ENCODE measurements at places on chromosomes 4 and X.

- no peak for DNase-seq
Observed at GRCh38 chr4:107366016-107366735, 330.1 kb upstream of the DKK2 start.

DNA sequence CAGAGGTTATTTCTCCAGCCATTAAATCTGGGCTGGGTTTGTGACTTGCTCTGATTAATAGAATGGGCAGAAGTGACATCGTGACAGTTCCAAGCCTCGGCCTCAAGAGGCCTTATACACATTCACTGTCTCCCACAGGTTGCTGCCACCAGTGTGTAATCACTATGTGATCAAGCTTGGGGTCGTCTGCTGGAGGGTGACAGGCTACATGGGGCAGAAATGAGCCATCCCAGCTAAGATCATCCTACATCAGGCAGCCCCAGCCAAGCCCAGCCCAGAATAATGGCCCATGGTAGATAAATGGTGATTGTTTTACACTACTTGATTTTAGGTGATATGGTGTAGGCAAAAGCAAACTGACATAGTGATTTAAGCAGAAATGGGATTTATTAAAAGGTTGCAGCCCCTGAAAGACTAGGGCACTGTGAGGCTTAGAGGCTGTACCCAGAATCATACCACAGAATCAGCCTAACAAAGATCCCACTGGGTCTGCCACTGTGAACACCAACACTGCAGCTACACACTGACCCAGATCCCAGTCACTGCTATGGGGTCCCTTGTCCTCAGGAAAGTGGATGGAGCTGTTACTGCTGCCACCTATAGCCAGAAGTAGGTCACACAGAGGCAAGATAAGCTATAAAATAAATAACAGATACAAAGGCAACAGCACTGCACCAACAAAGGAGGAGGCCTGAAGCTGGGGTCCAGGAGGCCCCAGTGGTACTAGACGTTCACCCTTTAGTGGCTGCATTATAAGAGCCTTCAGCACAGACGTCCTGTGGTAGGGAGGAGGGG, 159.6 kb upstream of the RBPJ start:
- DNase-seq = no peak

DNA sequence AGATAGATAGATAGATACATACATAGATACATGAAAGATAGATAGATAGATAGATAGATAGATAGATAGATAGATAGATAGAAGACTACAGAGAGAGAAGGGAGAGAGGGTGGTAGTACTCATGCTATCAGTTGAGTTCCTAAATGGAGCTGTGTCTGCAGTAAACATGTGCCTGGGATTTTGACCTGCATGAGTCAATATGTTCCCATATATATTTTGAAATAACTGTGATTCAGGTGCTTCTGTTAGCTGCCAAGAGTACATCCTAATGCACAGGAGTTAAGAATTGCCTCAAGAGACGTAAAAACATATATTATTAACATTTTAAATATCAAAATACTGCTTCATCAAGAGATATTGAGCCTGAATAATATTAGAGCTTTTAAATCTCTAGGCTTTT, 379.4 kb downstream of the GRXCR1 start:
- DNase-seq = no peak

GRCh38 chrX:40644821-40645358, 2.5 kb downstream of the CXorf38 start:
- peak; percentile 43 for DNase-seq

- no peak for DNase-seq
Observed at GRCh38 chrX:87064502-87064901, 453.1 kb upstream of the KLHL4 start.

- DNase-seq = no peak
Observed at GRCh38 chr4:6671648-6672047, 22.0 kb upstream of the S100P start.

DNA sequence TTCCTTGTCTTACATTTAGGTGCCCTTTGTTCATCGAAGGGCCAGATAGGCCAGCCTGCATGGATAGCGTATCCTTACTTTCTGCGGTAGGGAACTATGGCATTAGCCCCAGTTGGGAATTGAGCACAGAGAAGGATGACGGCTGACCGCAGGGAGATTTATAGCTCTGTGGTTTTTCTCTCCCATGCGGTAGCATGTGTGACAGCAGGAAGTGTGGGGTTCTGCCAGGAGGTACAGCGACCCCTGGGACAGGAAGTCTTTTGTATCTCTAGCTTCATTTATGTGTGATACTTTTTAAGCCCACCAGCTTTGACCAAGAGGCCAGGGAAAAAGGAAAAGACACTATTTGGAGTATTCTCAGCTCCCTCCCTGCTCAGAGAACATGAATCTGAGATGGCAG, 33.1 kb downstream of the GAB3 start:
- no peak for DNase-seq

GRCh38 chr4:169416997-169417396, 146.2 kb upstream of the SH3RF1 start:
- no peak for DNase-seq

DNA sequence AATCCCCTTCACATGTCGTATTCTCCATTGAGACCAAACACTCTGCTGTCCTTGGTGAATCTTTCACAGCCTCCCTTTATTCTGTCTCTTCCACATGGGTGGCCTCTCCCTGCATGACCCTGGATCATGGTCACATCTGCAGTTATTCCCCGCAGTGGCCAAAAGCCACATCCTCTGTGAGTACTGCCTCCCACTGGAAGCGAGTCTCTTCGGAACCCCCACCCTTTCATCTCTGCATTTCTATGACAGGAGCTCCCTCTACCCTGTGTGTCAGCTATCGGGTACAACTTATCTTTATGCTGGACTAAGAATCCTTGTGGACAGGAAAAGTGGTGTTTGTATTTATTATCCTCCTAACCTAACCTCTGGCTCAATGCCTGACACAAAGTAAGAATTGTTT, 48.6 kb upstream of the SHISA3 start:
- no peak for DNase-seq

DNA sequence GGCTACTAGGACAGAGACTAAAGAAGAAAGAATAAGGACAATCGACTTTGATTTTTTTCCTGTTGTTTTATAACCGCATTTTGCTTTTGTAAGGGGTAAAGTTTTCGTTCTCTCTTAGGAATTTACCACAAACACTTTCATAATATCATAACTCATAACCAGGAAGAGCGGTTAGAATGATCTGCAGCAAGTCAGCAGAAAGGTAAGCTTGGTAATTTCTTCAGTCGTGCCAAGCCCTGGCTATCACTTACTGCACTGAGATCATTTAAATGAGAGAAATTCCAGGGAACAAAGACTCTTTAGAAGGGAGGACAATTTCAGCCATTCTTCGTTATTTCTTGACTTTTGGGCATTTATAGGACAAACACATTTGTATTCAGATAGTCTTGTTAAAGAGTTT, 258.1 kb downstream of the UNC5C start:
- DNase-seq = no peak

- DNase-seq = no peak
Observed at GRCh38 chrX:78708816-78709215, 38.7 kb upstream of the LPAR4 start.

- no peak for DNase-seq
Observed at GRCh38 chrX:79096145-79096556, 48.3 kb upstream of the GPR174 start.

GRCh38 chr4:121050300-121050699, 22.0 kb downstream of the NDNF start:
- no peak for DNase-seq

DNA sequence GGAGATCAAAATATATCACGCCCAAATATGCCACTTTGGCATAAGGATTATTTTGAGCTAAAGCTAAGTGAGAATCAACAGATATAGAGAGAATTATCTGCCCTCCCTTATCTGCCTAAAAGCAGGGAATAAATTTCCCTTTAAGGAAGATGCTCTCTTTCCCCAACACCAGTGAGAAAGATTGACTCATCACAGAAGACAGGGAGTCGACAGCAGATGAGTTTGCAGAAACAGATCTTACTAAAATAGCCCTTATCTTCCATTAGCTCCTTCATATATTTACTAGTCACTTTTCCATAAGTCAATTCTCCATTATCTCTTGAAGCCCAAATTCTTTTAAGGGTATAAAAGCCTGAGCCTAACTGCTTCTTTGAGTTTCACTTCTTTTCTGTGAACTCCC, 156.6 kb downstream of the CAMK2D start:
- no peak for DNase-seq

DNA sequence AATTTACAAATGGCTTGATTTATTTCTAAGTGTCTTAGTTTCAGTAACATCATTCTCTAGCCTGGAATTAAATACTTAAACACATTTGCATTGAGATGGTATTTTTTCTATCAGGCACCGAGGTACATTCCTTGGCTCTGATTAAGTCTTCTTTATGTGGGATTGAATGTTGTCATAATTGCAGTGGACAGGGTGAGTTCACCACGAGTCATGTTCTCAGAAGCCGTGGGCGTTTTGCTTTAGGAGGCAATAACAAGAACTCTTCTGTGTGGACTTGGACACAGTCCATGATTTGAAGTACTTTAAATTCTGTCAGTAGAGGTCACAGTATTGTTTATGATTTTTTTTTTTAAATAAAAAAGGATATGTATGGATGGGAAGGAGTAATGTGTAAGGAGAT, 57.1 kb upstream of the EFHC2 start:
- peak; percentile 42 for DNase-seq

GRCh38 chrX:134936542-134936941, 54.2 kb upstream of the SMIM10 start:
- peak; percentile 16 for DNase-seq

GRCh38 chr4:22911285-22911684, 218.5 kb downstream of the GBA3 start:
- no peak for DNase-seq

DNA sequence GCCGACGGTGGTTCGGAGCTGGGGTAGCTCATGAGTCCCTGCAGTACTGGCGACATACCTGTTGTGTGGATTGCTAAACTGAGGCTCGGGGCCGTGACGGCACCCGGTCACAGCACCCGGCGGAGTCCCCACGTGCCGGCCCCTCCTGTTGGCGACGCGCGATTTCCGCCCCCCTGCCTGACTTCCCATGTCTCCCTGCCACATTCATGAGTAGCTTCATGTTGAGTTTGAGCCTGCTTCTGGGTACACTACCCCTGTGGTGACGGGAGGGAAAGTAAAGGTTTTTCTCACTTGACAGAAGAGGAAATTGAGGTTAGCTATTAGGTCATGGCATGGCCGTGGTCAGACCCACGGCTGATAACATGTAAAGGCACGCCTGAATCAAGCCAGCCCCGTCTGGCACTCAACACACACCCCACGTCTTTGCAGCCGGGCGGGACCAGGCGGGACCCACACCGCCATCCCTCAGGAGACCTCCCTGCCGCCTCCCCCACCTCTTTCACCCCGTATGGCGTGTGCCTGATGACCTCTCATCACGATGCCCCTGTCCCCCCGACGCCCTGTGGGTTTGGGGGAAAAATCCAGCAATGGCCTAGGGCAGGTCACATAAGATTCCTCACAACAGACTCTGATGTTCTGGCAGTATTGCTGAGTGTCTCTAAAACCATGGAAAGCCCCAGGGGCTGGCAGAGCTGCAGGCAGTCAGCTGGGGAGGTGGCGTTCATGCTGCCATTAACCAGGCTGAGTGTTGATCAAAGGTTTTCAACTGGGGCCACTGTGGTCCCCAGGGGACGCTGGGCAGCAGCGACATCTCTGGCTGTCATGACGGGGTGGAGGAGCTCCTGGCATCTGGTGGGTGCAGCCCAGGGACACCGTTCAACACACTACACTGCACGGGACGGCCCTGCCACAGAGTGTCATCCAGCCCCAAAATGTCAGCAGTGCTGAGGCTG, 29.2 kb downstream of the P2RY8 start:
- no peak for DNase-seq

- no peak for DNase-seq
Observed at GRCh38 chr4:1004557-1005485, 6.6 kb upstream of the FGFRL1 start.

DNA sequence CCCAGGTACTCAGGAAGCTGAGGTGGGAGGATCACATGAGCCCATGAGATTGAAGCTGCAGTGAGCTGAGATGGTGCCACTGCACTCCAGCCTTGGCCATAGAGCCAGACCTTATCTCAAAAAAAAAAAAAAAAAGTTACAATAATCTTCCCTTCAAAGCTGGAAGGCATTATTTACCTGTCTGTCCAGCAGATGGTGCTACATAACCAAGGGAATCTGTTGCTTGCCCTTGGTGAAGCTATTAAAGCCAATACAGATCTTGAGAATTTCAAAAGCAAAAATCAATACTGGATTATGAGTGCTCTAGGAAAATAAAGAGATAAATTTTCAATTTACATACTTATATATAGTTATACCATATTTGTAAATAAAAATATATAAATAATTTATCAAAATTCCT, 25.9 kb downstream of the PKD2 start:
- peak; percentile 55 for DNase-seq

- no peak for DNase-seq
Observed at GRCh38 chr4:71255976-71256375, 82.8 kb upstream of the SLC4A4 start.

DNA sequence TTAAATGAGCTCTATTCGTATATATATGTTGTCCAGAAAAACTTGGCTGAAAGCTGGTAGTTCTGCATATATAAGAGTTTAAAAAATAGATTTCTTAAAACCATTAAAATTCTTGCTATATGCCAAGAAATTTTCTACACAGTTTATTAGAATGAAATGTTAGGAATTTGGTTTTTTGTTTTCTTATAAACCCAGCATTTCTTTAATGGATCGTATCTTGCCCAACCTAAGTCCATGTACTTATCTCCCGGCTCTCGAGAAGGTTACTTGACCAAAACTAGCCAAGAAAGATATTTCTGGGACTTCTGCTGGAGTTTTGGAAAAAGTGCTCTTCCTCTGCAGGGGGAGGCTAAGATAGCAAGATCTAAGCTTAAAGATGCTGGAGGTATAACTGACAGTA, 4.7 kb upstream of the ASB5 start:
- no peak for DNase-seq

- no peak for DNase-seq
Observed at GRCh38 chr4:184850018-184850417, 24.2 kb upstream of the ACSL1 start.

GRCh38 chr4:26047795-26048194, 133.8 kb downstream of the SMIM20 start:
- DNase-seq = no peak

- no peak for DNase-seq
Observed at GRCh38 chr4:2085496-2085901, 26.4 kb downstream of the NAT8L start.

- no peak for DNase-seq
Observed at GRCh38 chrX:31551913-31552312, 480.1 kb upstream of the FTHL17 start.

DNA sequence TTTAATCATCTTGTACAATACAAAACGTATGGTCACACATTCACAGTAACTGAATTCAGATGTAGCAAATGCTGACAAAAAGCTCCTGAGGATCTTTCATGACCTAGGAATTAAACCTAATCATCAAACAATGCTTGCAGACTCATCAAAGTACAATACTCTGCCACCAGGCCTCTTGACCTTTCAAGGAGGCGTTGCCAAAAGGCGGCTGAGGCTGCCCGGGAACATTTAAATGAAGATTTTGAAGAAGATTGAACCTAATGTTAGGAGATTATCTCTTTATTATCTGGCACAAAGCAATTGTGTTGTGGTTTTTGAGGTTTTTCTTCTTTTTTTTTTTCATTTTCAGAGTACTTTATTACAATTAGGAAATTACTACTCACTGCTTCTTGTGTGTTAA, 340.5 kb downstream of the GALNTL6 start:
- no peak for DNase-seq

- DNase-seq = no peak
Observed at GRCh38 chr4:13126976-13127910, 356.9 kb downstream of the RAB28 start.

GRCh38 chr4:40998675-40999358, 215.5 kb downstream of the APBB2 start:
- DNase-seq = peak; percentile 66

GRCh38 chrX:48695534-48695896, 1.0 kb upstream of the SUV39H1 start:
- DNase-seq = no peak

Data from kidney capillary endothelial cell (primary cell).